MG63 (cell line): ENCODE measurements at places on chromosomes 16 and 17. TPM values are rescaled to one million over a fixed set of nuclear protein-coding genes. Genes with fewer than 3 reads are reported as not detected.
A peak's percentile ranks its signal among the peaks of the same experiment; 100 is the strongest.

NPW gene
- total RNA-seq: not detected in 2 replicates

DNA sequence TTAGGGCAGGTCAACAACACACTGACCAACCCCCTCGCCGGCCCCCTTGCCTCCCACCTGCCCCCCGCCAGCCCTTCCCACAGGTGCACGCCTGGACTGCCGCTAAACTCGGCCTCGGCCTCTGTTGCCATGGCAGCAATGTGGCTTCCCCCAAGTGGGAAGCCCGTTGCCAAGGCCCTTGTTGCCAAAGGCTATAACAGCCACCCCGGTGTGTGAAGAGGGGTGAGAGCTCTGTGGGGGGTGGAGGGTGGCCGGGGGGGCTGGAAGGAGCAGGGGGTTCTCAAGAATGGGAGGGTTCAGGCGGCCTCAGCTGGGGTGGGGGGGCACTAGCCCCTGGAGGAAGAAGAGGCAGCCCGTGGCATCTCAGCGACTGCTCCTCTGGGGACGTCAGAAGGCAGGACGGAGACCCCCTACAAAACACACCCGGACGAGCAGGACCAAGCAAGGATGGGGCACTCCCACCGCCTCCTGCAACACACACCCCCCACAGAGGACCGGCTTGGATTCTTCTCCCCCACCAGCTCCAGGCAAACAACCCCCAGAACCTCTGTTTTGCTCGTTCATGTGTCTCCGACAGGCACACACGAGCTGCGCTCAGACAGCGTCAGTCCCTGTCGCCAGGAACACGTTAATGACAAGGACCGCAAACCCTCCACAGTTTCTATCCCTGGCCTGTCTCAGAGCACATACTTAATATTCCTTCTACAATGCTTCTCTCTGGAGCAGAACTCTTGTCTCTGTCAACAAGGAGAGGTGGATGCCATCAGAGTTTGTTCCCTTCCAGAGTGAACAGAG, 55.7 kb downstream of the ABR start:
- DNase-seq: no peak

DNA sequence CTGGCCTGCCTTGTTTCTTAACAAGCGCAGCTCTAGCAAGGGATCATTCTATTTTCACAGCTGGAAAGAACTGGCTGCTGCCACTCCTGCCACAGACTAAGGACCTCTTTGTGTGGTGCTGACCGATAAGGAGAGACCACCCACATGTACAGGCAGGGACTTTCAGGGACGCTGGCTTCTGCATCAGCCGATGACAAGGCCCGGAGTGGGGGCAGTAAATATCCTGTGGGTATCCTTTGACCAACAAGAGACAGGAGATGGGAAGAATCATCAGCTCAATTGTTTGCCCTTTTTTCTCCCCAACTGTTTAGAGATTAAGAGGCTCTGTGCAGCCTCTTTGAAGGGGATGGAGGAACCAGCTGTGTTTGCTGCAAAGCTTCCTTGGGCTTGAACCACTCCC, 9.2 kb upstream of the ITPRIPL2 start:
- no peak for DNase-seq

DNA sequence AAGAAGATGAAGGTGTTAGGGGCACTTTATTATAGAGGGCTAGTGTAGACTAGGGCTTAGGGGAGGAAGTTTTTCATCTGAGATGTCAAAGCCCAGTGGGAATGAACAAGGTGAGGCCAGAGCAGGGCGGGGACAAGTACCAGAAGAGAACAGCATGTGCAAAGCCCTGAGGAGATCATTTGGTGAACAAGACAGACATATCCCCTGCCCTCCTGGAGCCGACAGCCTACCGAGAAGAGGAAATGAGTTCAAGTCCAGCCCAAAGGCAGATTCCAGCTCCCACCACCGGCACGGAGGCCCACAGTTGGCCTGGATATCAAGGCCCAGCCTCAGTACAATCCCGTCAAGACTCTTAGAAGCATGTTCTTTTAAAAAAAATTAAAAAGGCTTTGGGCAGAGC, 61.1 kb downstream of the C16orf78 start:
- DNase-seq: no peak

KPNB1 gene
- total RNA-seq: 202 and 291 TPM in 2 replicates

DNA sequence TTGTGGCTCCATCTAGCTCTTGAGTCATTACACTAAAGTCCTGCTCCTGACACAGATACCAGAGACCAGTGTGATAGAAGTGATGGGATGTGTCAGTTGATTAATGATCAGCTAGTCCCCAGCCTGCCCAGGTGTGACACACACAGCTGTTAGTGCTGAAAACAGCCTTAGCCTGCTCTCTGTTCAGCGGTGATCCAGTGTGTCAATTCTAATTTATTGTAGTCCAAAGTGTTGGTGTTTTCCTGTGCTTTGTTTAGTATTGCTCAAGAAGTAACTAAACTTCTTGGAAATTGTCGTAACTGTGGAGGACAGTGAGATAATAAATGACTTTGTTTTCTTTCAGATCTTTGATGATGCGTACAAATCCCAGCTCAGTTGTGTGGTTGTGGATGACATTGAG, 92.3 kb downstream of the WNT3 start:
- DNase-seq: no peak

GRCh38 chr17:69729944-69730343, 315.4 kb downstream of the MAP2K6 start:
- peak; percentile 62 for DNase-seq
